ENCODE measurements at places on chromosomes 4 and X.

- no peak for DNase-seq
These were observed 34.5 kb downstream of the LINC00632 start for GRCh38 chrX:140744085-140744484.

DNA sequence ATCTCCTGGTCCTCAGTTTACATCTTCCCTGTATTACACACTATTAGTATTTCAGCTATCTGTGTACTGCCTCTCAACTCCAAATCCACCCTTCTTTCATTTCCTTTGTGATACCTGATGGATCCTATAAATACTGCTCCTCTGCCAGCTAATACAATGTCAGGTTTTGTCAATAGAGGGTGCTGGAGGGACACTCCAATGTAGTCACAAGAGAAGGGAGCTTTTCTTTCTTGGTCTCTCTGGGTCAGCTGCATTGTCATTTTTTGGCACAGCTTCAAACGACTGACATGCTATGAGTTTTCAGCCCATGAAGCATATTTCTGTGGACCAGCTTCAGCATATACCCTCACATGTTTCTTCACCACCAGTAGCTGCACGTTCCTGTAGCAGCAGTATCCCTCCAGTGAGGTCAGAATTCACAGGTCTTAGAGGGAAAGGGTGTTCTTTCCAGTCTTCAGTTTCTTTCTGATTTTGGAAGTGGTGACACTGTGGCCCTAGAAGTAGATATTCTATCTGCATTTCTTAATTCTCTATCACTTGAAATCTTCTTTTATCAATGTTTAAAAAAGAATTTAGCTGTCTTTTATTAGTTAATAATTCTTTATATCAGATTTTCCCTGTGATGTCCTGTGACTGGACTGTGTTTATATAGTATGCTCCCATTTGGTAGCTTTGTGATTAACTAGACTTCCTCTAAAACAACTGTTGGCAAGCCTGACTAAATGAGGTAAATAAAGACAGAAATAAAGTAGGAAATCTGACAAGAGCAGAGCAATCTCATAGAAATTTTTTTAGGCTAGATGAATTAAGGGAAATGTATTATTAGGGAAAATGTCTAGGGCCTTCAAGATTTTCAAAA lies 60.6 kb downstream of the GABRA2 start:
- no peak for DNase-seq

DNA sequence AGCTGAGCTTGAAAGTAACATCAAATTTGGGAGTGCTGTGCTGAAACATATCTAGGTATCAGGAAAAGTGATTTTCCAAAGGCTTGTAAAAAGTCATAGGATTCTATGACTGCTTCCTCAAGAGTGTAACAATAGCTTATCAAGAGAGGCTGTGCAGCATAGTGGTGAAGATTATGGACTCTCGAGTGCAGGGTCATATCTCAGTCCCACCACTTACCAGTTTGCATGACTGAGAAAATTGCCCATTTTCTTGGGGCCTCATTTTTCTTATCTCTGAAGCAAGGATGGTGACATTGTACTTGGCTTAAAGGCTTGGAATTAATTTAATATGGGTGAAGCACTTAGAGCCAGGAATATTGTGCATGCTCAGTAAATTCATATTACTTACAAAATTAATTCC lies 57.2 kb downstream of the AFF1 start:
- DNase-seq: no peak

GRCh38 chr4:72205298-72205697 lies 173.5 kb downstream of the NPFFR2 start:
- DNase-seq: no peak

GRCh38 chr4:25953740-25954139 lies 39.7 kb downstream of the SMIM20 start:
- DNase-seq: no peak

Measured in CD4-positive, alpha-beta T cell treated with Interferon alpha-2 for 1 hour (primary cell).